ENCODE measurements at places on chromosomes 1 and 21. TPM values are rescaled to one million over a fixed set of nuclear protein-coding genes. Genes with fewer than 3 reads are reported as not detected.

The NR5A2 gene
- not detected for total RNA-seq

DNA sequence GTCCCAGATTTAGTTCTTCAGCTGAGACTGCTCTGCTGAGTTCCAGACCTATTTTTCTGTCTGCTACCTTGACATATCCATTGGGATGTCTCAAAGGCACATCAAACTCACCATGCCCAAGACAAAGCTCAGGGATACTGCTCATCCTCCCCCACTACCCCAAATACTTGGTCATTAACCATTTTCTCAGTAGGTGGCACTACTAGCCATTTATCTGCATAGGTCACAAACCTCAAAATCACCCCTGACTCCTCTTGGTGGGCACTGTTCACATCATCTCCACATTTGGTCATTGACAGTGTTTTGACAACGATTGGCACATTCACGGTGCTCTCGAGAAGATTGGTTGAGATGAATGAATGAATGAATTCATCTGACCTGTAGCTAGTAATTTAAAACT is 32.1 kb downstream of the CACNA1S start:
- no peak overlapping the region for H3K4me3 ChIP-seq
- H3K36me3 ChIP-seq: no peaks in the 10 kb centered on the region
- no peaks in the 10 kb centered on the region for H3K4me1 ChIP-seq
- no peak overlapping the region for H3K27ac ChIP-seq
- H3K27me3 ChIP-seq: peaks cover 21% of the 10 kb centered on the region

The NMNAT2 gene
- not detected for total RNA-seq

- H3K36me3 ChIP-seq: no peaks in the 10 kb centered on the region
- no peak for DNase-seq
- no peak overlapping the region for H3K4me3 ChIP-seq
- H3K27me3 ChIP-seq: no peaks in the 10 kb centered on the region
- peaks cover 15% of the 10 kb centered on the region for H3K4me1 ChIP-seq
These were observed 55.8 kb downstream of the SSBP3 start for GRCh38 chr1:54350360-54350759.

DNA sequence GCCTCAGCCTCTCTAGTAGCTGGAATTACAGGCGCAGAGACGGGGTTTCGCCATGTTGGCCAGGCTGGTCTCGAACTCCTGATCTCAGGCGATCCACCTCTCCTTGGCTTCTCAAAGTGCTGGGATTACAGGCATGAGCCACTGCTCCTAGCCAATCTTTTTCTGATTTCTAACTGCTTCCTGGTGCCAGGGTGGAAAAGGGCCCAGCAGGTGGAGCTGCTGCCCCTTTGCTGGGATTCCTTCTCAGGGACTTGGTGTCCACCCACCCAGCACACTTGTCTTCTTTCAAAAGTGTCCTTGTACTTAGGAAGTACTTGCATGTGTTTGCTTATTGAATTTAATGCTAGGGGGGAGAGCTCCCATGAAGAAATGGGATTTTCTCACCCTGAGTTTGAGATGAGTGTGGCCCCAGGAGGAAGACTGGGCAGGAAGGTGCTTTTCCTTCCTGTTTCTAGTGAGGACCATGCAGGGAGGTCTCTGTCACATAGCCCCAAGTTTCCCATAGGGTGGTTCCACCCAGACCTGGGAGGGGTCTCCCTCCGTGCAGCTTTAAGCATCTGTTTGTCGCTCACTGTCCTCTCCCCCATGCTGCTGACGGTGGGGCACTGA is 14.2 kb downstream of the UTP11 start:
- H3K27ac ChIP-seq: peak overlapping the region; percentile 31
- DNase-seq: no peak
- no peak overlapping the region for H3K4me3 ChIP-seq
- peaks cover 51% of the 10 kb centered on the region for H3K4me1 ChIP-seq

DNA sequence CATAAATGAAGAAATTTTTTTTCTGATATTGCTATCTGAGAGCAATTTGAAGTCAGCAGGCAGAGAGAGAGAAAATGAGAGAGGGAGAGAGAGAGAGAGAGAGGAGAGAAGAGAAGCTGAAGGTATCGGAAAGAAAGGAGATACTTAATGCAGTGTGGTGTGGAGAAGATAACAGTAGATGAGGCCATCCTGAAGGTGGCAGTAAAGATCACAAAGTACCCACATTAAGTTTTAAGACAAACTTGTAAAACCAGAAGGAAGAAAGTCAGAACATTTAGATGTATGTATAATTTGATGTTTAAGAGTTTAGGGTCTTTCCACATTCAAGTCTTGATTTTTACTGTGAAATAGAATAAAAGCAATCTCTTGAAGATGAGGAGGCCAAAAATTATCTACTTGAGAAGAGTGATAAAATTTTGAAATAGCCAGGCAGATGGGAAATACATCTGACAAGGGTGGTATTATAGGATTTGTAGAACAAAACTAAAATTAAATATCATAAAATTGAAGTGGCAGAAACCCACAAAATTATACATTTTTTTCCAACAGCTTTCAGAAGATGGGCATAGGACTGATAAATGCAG is 1753.4 kb downstream of the MRPL39 start:
- no peak for DNase-seq
- no peaks in the 10 kb centered on the region for H3K27me3 ChIP-seq
- no peaks in the 10 kb centered on the region for H3K36me3 ChIP-seq
- peaks cover 7% of the 10 kb centered on the region for H3K4me1 ChIP-seq
- H3K4me3 ChIP-seq: no peak overlapping the region

The PATJ gene
- total RNA-seq: 3.4 TPM

- DNase-seq: no peak
- H3K27ac ChIP-seq: no peak overlapping the region
- no peaks in the 10 kb centered on the region for H3K36me3 ChIP-seq
- H3K27me3 ChIP-seq: peaks cover 10% of the 10 kb centered on the region
- no peak overlapping the region for H3K4me3 ChIP-seq
- no peaks in the 10 kb centered on the region for H3K4me1 ChIP-seq
These were observed 107.8 kb upstream of the WNT4 start for GRCh38 chr1:22250724-22251123.

Measured in activated T-helper 2 cell treated with anti-CD3 and anti-CD28 coated beads, Interferon-gamma antibody, Interleukin-2, Interleukin-4, amounts not matched to agents 10 μg/mL and 5 μg/mL and 100 μg/mL, durations not matched to agents 14 hours and 24 hours and 36 hours (primary cell).